HEK293T (cell line): ENCODE measurements at places on chromosomes 1 and 21.

DNA sequence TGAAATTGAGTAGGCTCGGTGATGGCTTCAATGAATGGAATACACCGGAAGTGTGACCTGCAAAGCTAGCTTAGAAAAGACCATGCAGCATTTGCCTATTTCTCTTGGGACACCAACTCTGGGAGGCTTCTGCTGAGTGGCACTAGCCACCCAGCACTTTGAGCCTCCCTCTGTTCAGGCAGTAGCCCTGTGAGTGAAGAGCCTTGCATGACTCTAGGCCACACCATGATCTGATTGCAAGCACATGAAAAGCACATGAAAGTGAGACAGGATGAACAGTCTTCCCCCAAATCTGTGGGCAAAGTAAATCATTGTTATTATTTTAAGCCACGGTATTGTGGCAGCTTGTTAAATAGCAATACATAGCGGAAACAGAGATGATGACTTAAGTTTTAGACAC, 2.8 kb downstream of the CD48 start:
- DNase-seq = no peak

DNA sequence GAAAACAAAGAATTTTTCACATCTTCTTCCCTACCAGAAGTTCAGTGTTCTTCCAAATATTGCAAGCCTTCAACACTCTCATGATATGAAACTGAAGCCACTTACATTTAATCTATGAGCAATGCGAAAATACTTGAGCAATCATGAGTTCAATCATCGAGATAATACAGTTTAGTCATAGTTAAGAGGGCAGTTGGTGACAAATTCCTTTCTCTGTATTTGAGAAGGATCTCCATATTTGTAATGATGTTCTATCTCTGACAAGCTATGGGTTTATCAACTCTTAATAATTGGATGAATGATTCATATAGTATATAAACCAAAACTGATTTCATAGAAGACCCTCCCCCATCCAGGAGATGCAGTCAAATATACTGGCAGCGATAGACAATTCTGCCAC, 29.7 kb upstream of the PYHIN1 start:
- no peak for DNase-seq

- DNase-seq = no peak
Measured at GRCh38 chr1:11184973-11185372, 4.2 kb upstream of the ANGPTL7 start.

DNA sequence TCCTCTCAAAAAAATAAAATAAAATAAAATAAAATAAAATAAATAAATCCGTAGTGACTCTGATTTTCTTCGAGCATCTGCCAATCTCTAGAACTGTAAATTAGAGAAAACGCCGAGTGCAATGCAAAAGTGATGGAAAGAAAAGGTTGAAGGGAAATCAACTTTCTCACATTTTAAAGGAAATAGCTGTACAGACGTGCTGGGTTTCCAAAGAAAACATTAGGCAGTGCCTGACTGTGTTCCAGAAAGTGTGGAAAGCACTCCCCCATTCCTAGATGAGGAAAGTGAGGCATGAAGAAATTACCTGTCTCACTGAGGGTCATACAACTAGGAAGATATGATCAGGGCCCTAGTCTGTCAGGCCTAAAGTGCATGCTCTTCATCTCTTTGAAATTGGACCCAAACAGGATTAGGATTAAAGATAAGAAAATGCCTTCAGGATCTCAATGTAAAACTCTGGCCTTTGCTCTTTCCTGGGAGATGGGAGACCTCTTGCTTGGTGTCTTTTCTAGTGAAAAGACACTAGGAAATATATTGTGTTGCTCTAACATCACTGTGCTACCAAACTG, 1.8 kb upstream of the PTPN14 start:
- DNase-seq = no peak

DNA sequence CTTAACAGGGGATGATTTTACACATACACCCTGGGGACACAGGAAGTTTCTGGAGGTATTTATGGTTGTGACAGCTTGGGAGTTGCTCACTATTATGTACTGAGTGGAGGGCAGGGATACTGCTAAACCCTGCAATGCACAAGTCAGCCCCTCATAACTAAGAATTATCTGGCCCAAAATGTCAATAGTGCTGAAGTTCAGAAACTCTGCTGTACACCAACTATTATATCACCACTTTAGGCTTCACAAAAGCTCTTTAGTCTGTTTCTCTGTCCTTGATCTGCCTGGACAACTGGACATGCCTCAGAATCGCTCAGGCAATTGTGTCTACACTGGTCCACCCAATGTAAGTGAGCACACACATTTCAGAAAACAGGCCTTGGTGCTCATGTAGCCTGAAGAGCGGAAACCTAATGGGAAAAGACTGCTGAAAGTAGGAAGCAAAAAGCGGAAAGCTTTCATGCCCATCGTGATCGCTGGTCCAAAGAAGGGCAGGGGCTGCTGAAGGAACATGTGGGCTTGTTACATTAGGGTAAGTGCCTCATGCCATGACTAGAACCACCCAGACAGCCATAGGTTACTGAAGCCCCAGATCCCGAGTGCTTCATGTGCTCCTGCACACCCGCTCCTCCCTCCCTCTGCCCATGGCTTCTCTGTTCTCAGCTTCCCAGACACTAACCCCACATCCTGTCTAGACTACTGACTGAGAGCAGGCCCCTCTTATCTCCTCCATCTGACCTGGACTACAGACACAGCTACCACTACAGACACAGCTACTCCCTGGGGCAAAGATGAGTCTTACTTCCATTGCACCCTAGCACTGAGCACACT, 73.5 kb downstream of the LRIG2 start:
- DNase-seq = no peak

DNA sequence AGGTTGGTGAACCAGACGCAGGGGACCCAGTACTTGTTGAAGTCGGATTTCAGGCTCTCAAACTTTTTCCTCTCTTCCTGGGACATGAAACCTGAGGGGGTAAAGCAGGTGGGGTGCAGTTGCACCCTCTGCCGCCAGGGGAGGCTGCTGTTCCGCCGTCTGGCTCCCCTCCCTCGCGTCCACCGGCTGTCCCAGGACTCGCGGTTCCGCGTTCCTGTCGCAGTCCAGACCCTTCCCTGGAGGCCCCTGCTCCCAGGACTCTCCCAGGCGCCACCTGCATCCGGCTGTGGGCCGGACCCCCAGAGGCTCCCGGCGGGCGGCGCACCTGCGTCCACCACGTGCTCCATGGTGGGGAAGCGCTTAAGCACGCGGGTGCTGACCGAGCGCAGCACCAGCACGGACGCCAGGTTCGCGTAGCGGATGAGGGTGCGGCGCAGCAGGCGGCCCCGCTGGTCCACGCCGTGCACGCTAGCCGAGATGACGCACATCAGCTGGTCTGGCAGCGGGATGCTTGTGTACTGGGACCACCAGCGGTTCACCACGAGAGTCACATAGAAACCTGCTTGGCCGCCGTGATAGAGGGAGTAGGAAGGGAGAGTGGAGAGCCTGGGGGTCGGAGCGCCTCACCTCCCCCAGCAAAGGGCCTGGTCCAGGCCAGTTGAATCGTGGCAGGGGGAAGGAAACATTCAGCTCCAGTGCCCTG, 1.7 kb downstream of the BEST4 start:
- DNase-seq = peak; percentile 79

DNA sequence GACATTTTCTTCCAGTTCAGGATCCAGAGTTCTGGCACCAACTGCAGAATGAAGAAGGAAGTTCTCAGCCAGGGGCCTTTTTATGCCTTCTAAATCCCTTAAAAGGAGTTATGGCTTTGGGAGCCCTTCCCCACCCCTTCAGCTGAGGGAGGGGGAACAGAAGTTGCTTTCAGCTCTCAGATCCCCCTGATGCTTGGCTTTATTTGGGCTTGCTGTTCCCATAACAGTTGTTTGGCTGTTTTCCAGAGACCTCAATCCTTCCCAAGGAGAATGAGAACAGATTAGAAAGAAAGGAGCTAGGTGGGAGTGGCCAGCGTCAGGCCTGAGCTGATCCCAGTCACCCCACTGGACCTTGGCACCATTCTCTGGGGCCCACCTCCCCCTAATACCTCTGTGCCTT, at the start of gene RPE65:
TSS of gene RPE65 (minus strand) at position 54 of the 400 bp plus-strand sequence. CDS start at position 5, 49 bp downstream.
- no peak for DNase-seq

DNA sequence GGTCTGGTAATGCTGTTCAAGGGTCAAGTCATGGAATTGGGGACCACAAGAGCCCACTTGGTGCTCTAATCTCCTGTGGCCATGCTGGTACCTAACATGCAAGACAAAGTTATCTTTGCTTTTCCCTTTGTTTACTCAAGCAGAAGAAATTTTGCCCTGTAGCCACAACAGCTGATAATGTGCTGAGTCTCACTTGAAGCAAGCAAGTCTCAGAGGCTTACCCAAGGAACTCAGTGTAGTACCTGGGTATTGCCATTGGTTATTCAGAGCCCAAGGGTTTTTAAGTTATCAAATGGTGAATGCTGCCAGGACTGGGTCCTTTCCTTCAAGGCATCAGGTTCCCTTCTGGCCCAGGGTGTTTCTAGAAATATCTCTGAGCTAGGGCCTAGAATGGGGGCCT, 198.9 kb upstream of the RNPC3 start:
- DNase-seq = no peak

DNA sequence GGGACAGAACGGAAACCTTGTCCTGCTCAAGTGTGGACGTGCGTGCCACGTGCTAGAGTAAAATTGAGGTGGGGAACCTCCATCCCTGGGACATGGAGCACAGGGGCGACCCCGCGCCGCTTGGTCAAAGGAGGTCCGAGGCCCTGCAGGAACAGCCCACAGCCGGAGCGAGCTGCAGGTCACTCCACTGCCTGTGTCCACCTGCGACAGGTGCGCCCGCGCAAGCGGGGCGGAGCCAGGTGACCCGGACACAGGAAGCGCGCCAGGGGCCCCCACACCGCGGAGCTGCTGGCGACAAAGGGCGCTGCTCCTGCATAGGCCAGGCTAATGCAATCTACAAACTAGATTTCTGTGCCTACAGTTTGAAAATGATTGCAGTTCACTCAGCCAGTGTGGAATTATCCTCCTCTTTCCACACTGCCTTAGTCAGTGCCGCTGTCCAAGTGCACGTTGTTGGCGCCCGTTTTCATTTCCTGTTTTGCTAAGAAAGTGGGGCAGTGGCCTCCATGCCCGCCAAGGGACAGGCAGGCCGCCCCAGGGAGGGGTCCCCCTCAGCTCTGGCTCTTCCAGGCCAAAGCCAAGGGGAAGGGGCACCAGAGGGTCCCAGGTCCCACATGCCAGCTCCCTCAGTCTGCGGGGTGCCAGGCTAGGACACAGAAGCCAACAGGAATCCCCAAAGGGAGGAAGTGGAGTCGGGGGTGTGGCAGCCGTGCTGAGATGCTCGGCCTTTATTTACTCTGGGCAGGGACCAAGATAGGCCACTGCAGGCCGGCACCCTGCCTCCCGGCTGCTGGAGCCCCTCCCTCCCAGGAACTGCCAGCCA, 4.3 kb upstream of the NADK start:
- DNase-seq = no peak

DNA sequence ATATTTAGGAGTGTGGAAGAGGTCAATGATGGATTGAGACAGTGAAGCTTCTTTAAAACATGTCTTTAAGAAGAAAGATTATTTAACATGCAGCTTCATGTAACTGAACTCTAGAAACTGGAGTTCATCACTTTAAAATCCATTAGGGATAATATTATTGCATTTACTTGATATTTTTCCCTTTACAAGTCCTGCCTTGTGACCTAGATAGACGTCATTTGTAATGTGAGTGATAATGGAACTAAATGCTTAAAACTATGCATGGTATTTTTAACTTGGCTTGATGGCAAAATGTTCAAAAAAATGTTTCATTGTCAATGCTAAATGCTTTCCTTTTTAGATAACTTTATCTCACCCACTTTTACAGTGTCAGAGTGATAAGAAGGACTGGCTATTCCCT, 723.7 kb downstream of the RWDD3 start:
- DNase-seq = no peak

GRCh38 chr1:12530462-12531178, 87.4 kb downstream of the DHRS3 start:
- DNase-seq = no peak

GRCh38 chr1:196433000-196433399, 175.2 kb downstream of the KCNT2 start:
- no peak for DNase-seq

- no peak for DNase-seq
Measured at GRCh38 chr1:164141797-164142196, 417.2 kb upstream of the PBX1 start.

- no peak for DNase-seq
Measured at GRCh38 chr1:96384611-96385010, 337.0 kb upstream of the PTBP2 start.

GRCh38 chr1:67432745-67433144, 2.5 kb upstream of the SERBP1 start:
- no peak for DNase-seq

GRCh38 chr1:192235127-192235526, 76.9 kb downstream of the RGS18 start:
- DNase-seq = no peak

GRCh38 chr1:205071801-205072200, 12.5 kb downstream of the TMEM81 start:
- no peak for DNase-seq

GRCh38 chr1:204583909-204584632, 67.9 kb downstream of the MDM4 start:
- DNase-seq = no peak

- peak; percentile 41 for DNase-seq
Measured at GRCh38 chr1:66182551-66183178, 351.3 kb upstream of the SGIP1 start.

- DNase-seq = no peak
Measured at GRCh38 chr1:201291916-201292315, 8.6 kb downstream of the PKP1 start.

GRCh38 chr1:103783944-103784377, 34.3 kb downstream of the AMY1C start:
- DNase-seq = no peak

GRCh38 chr1:36084497-36085115, 712 bp downstream of the TEKT2 start:
- no peak for DNase-seq

DNA sequence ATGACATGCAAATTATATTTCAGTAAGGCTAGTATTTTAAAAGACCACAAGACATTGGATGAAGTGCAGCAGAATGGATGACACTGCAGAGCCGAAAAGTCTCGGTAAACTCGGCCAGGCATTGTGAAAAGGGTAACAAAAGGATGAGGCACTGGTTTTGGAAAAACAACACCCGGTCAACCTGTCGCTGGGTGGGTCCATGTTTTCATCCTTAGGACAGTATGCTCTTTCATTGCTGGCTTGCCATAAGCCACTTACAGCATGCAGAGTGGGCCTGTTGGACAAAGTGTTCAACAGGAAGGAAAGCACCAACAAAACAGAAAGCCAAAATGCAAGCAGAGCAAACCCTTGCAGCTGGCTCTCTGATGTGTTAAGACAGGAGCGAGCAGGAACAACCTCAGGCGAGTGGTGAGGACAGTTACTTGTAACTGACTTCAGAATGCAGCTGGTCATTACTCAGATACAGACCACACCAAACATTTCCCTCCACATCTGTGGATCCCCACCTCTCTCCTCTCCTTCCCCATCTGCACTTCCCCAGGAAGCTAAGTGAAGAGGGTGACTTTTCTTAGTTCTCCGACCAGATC, 2.9 kb upstream of the RCAN1 start:
- DNase-seq = no peak
